CD4-positive, alpha-beta T cell treated with Interleukin-21 for 1 hour (primary cell): ENCODE measurements at places on chromosomes 4 and X.
A peak's percentile ranks its signal among the peaks of the same experiment; 100 is the strongest.

DNA sequence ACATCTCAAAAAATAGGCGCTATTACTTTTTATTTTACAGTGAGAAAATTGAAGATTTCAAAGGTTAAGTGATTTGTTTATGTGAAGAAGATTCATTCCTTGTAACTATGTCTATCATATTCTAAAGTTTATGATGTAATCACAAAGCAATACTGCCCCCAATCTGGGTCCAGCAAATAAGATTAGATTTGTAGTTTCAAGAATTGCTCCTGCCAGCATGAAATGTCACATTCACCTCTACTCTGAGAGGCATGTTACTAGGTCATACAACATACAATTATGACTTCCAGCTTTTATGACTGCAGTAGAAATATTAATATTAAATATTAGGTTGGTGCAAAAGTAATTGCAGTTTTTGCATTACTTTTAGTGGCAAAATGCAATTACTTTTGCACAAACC, 976.2 kb downstream of the FSTL5 start:
- DNase-seq: no peak

- no peak for DNase-seq
Observed at GRCh38 chrX:8632924-8633323, 99.0 kb downstream of the ANOS1 start.

- DNase-seq: no peak
Observed at GRCh38 chr4:780716-781492, 45.0 kb downstream of the CPLX1 start.

- DNase-seq: no peak
Observed at GRCh38 chr4:121514443-121514842, 133.6 kb upstream of the QRFPR start.

GRCh38 chr4:103996064-103996463, 276.3 kb upstream of the TACR3 start:
- DNase-seq: no peak

GRCh38 chrX:73913580-73913979, 350.6 kb downstream of the CHIC1 start:
- no peak for DNase-seq

GRCh38 chr4:6876440-6876839, 33.2 kb upstream of the TBC1D14 start:
- DNase-seq: no peak

- DNase-seq: no peak
Observed at GRCh38 chrX:115702982-115703381, 142.0 kb downstream of the PLS3 start.

- peak; percentile 22 for DNase-seq
Observed at GRCh38 chr4:46931981-46932380, 22.9 kb upstream of the COX7B2 start.

GRCh38 chrX:14398725-14399124, 130.6 kb upstream of the GLRA2 start:
- no peak for DNase-seq

DNA sequence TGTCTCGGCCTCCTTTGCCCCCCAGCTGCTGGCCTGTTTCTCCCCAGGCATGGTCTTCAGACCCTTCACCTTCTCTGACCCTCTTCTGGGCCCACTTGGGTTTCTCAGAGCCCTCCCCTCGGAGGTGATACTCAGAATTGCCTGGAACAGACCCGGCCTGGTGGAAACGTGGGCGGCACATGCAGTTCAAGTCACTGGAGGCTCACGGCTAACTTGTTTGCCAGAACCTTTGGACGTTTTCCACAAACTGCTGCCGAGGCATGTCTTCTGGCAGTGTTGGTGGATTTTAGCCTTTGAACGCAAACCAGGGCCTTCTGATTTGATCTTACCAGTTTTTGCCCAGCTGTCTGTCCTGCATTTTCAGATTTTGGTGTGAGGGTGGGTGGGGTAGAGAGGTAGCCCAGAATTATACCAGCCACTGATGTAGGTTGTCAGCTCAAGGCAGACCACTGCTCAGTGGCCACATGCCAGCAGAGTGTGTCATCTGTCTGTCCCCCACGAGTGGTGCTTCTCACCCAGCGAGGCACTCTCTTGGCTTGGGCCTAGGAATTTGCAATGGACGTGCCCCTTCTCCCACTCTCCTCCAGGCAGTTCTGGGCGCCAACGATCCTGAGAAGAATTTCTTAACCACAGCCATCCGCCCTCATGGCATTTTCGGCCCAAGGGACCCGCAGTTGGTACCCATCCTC, 32.5 kb upstream of the ZNF185 start:
- no peak for DNase-seq

GRCh38 chrX:30888526-30889146, 418 bp downstream of the TAB3 start:
- no peak for DNase-seq

GRCh38 chr4:122117743-122118142, 34.4 kb upstream of the BLTP1 start:
- DNase-seq: peak; percentile 40

DNA sequence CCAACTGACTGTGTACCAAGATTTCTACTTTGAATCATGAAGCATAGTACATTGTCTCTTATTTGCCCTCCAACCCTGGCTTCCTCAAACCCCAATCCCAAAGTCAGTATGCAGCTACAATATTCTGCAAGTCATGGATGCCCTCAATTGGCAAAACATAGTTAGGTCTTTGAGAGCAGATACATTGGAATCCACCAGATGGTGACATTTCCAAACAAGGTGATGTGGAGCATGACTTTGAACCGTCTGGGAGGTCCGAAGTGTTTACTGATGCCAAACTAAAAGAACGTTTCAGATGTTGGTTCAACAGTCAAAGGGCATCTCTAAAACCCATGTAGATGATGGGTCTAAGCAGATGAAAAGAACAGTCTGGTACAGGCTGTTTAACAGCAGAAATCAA, 43.7 kb upstream of the FRMD7 start:
- no peak for DNase-seq

GRCh38 chr4:39043058-39043860, 11.1 kb upstream of the TMEM156 start:
- no peak for DNase-seq

DNA sequence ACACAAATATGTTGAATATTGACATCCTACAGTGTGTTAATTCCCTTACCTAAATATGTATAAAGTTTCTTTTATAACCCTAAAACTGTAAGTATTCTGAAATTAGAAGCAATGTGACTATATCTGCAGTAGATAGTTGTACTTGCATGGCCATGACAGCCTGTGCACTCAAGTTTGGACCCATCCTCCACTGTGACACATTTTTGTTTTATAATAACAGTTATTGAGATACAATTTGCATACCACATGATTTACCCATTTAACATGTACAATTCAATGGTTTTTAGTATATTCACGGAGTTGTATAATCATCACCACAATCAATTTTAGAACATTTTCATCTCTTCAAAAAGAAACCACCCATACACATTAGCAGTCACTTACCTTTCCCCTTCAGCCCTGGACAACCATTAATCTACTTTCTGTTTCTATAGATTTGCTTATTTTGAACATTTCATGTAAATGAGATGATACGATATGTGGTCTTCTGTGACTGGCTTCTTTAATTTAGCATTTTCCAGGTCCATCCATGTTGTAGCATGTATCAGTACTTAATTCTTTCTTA, 29.6 kb downstream of the HERC3 start:
- no peak for DNase-seq

DNA sequence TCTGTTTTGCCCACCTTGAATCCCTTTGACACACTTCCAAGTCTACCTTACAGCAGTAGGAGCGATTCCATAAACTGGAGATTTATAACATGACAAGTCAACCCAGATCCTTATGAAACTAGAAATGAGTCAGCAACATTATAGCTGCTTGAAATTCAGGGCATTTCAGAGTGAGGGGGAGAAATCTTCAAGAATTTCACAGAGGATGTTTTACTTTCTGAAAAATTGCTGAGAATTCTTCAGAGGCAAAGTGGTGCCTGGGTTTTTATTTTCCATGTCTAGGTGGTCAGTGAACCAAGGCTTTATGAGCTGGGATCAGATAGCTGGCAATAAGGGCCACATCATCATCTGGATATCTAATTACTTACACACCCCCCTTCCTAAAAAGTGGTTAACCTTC, 119.8 kb downstream of the PPARGC1A start:
- no peak for DNase-seq

GRCh38 chr4:2288051-2288541, 26.2 kb upstream of the MXD4 start:
- no peak for DNase-seq

- no peak for DNase-seq
Observed at GRCh38 chr4:74934888-74935287, 2.0 kb downstream of the PARM1 start.

GRCh38 chr4:140168474-140168873, 14.5 kb upstream of the MAML3 start:
- DNase-seq: no peak

DNA sequence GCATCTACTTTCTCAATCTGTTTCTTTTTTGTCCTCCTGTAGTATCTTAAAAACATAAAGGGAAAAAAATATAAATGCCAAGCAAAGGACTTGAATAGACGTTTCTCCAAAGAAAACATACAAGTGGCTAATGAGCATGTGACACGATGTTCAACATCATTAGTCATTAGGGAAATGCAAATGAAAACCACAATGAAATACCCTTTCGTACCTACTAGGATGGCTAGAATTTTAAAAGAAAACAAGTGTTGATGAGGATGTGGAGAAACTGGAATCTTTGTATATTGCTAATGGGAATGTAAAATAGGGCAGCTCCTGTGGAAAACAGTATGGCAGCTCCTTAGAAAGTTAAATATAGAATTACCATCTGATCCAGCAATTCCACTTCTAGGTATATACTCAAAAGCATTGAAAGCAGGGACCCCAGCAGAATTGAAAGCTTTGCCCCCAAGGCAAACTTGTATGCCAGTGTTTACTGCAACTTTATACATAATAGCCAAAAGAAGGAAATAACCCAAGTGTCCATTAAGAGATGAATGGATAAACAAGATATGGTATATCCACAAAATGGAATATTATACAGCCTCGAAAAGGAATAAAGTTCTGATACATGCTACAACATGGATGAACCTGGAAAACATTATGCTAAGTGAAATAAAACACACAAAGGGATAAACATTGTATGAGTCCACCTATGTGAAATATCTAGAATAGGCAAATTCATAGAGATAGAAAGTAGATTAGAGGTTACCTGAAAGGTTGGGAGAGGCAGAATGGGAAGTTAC, 138.3 kb downstream of the SH3KBP1 start:
- DNase-seq: no peak

- DNase-seq: peak; percentile 67
Observed at GRCh38 chrX:124217304-124218251, 114.9 kb upstream of the TEX13D start.

DNA sequence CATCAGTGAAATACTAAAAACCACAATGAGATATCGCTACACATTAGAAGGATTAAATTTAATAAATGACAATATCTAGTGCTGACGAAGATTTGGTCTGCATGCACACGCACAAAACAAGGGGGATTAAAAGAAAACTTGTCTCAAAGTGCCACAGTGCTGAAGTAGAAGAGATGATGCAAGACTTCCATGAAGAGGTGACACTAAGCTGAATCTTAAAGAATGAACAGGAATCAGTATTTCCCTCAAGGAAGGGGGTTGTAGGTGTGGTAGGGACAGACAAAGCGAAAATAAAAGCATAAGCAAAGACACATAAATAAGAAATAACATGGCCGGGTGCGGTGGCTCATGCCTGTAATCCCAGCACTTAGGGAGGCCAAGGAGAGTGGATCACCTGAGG, 33.5 kb downstream of the CNOT6L start:
- no peak for DNase-seq

GRCh38 chr4:8837181-8837841, 34.3 kb downstream of the HMX1 start:
- DNase-seq: no peak

DNA sequence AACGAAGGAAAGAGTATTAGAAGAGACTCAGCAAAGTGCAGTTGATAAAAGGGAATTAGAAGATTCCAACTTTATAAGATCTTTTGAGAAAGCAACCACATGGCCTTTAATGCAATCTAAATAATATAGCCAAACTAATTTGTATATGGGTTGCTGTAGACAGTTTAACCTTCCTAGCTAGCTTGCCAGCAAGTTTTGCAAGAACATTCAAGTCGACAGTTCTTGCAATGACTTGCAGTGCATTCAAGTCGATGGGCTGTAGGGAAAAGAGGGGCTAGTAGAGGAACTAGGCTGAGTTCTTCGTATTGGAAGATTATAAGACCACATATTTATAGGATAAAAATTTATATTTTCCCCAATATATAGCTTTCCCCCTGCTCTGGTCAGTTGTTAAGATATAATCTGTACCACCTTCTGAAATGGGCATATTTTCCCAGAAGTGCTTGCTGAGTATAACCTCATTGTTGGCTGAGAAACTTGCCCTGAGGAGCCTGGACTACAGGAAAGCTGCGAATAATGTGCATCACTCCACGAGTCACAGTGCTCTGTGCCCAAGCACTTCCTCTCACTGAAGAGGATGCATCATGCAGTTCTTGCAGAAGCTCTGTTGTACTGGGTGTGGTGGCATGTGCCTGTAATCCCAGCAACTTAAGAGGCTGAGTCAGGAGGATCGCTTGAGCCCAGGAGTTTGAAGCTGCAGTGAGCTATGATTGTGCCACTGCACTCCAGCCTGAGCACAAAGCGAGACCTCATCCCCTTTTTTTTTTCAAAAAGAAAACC, 56.7 kb downstream of the DOCK11 start:
- no peak for DNase-seq

- no peak for DNase-seq
Observed at GRCh38 chrX:39823854-39824253, 273.9 kb downstream of the BCOR start.

- DNase-seq: no peak
Observed at GRCh38 chr4:128517096-128517738, 229.6 kb upstream of the PGRMC2 start.

GRCh38 chr4:188032583-188032982, 37.0 kb downstream of the ZFP42 start:
- DNase-seq: no peak

DNA sequence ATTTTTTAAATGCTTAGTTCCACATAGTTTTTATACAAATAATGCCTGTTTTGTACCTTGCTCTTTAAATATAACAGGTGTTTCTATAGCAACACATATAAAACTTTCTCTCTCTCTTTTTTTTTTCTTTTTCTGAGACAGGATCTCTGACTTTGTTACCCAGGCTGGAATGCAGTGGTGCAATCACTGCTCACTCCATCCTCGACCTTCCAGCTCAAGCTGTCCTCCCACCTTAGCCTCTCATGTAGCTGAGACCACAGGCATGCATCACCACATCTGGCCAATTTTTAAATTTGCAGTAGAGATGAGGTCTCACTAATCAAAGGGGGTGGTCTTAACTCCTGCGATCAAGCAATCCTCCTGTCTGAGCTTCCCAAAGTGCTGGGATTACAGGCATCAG, 18.3 kb upstream of the SULT1E1 start:
- no peak for DNase-seq

DNA sequence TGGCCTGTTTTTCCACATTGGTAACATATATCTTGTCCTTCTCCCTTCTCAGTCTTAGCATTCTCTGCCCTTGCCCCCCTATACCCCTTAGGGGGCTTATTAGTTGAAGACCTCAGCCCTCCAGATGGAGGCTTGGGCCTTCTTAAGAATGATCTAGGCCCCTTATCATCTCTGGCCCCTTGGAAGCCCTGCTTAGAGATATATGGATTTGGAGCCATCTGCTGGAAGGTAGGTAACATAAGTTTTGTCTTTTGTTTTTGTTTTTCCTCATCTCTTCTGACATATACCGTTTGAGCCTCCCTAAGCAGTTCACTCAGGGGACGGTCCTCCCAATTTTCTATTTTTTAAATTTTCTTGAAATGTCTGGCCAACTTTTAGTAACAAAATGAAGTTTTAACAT, 48.3 kb upstream of the NAP1L2 start:
- DNase-seq: peak; percentile 13
